ENCODE measurements at places on chromosomes 6 and 20.
A peak's percentile ranks its signal among the peaks of the same experiment; 100 is the strongest.

GRCh38 chr6:149212206-149212605, 105.3 kb upstream of the TAB2 start:
- no peak for DNase-seq

DNA sequence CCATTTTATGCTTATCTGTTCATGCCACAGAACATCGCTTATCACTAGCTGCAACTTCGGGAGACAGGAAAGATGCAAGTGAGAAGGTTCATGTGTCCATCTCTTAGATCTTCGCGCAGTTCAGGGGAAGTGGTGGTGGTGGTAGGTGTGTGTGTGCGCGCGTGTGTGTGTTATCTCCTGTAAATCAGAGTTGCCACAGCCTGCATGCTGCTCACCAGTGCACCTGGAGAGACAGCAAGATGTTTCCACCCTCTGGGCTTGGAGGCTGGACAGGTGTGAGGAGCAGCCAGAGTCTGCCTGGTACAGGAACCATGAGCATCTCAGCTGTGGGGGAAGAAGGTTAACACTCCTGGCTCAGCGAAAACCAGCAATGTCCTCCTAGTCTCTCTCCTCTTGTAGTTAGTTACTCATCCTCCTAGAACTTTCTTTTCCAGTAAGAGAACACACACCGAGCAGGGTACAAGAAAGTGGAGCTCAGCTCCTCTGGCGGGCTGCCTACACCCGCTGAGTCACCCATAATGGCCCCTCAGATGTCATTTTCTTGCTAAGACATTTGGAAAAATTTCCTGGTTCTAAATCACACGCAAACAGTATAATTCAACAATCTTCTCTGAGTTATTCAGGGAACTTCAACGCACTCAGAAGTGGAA, 5.1 kb upstream of the TUBB1 start:
- DNase-seq, result no peak

GRCh38 chr6:43851204-43851865, 81.3 kb downstream of the VEGFA start:
- DNase-seq, result no peak

DNA sequence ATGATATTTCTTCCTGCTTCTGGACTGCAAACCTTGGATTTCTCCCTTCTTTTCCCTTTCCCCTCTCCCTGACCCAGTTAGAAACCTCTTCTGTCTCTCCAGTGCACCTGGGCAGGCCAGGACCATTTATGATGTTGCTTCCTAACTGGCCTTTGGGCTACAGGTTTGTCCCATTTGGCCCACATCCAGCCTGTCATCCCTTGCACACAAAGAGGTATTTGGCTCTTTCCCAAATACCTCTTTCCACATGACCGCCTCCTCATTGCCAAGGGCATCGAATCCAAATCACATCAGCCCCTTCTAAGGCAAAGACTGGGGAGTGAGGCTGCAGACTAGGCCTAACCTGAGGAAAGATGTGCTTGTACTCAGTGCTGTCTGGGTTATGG, 13.6 kb downstream of the FGD2 start:
- DNase-seq, result no peak

DNA sequence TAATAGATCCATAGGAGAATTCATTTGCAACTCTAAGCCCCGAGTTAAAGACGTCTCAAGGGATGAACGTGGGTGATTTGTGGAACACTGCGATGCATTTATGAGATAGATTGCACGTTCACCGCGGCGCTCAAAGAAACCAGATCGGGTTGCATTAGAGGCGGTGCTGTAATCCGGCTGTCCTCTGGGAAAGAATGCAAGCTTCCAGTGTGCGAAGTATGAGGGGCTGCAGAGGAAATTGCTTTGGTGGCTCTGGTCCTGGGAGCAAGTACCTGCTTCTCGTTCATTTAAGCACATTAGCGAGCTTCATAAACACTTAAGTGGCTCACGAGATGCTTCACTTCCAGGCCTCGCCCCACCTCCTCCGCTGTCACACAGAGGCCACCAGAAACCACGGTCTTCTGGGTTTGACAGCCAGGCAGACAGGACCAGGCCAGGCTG, 182.3 kb downstream of the CDH4 start:
- DNase-seq, result no peak

DNA sequence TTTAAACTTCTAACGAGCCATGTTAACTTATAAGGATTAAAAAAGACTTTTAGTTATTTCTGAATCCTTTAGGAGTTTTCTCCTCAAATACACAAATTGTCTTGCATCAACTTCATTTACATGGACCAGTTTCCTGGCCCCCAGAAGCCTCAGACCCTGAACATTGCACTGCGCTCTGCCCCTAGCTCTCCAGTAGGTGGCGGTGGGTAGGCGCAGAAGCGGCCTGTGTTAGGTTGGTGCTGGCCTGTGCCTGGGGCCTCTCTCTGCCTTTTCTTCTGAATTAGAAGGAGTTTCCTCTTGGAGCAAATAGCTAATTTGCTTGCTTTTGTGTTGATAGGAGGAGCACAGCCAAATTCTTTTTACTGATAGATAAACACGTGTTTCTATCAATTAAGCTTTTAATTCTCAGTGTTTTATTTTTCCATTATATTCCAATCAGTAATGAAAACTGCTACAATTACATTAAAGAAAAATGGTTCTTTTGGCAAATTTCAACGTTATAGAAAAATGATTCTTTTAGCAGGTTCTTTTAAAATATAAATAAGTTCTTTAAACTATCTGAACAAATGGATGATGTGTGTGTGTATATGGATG, 44.4 kb downstream of the DTD1 start:
- peak; percentile 5 for DNase-seq

- no peak for DNase-seq
These were observed 2.2 kb upstream of the NINL start for GRCh38 chr20:25587536-25587935.

DNA sequence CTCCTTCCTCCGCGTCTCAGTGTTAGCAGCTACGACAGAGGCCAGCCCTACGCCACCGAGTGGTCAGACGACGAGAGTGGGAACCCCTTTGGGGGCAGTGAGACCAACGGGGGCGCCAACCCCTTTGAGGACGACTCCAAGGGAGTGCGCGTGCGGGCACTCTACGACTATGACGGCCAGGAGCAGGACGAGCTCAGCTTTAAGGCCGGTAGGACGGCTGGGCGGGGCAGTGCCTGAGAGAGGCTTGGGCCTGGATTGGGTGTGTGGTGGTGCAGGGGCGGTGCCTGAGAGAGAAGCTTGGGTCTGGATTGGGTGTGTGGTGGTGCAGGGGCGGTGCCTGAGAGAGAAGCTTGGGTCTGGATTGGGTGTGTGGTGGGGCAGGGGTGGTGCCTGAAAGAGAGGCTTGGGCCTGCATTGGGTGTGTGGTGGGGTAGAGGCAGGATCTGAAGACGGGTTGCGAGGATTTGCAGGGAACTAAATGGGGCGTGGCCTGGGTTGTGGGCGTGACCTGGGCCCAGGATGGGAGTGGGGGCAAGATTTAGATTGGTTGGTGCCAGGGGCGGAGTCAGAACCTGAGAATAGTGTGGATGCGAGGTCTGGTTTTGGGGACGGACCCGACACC, 24.4 kb downstream of the SPDEF start:
- no peak for DNase-seq

DNA sequence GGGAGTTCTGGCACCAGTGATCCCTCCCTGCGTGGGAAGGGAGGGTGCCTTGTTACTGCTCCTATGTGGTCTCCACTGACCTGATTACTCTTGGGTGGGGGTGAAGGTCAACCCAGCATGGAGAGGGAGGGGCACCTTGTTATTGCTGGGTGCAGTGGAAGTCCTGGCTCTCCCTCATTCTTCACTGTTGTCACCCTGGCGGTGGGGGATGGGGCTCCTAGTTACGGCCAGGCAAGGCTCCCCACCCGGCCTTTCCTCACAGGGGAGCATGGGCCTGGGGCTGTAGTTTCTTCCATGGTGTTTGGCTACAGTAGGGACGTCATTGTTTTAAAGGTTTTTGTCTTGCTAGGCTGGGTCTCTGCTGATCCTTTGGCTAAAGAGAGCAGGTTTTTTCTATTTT, 40.8 kb downstream of the PACSIN1 start:
- DNase-seq, result no peak

GRCh38 chr6:168609914-168610490, 169.0 kb downstream of the SMOC2 start:
- DNase-seq, result no peak

- no peak for DNase-seq
These were observed 81.5 kb upstream of the BCLAF1 start for GRCh38 chr6:136370988-136371728.

DNA sequence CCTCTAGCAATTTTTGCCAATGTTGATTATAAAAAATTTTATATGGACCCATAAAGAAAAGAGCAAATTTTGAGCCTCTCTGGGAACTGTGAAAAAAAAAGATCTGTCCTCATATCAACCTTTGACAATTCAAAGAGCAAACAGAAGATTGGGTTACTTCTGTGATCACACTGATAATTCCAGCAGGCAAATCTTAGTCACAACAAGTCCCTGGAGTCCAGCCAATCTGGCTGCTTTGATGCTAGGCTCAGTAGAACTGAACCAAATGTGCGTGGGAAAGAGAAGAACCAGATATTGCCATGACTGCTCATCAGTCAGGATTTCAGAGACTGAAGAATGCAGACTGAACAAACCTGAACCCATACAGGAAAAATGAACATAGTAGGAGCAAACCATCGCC, 438.4 kb upstream of the FLRT3 start:
- no peak for DNase-seq

DNA sequence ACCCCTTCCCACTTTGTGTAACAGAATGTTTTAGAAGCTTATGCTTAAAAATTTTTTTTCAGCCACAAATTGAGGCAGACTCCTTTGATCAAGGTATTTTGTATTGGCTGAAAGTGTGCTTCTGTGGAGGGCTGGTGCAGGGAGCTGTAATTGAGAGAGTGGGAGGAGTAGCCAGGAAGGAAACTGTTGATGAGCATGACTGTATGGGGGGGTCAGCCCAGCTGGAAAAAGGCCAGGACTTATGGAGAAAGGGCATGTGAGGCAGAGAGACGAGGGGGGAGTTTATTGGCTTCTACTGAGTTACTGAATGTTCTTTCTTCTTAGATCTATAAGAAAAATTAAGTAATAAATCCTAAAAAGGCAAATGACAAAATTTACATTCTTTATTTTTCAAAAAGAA, 13.4 kb downstream of the RFPL4B start:
- DNase-seq, result no peak

DNA sequence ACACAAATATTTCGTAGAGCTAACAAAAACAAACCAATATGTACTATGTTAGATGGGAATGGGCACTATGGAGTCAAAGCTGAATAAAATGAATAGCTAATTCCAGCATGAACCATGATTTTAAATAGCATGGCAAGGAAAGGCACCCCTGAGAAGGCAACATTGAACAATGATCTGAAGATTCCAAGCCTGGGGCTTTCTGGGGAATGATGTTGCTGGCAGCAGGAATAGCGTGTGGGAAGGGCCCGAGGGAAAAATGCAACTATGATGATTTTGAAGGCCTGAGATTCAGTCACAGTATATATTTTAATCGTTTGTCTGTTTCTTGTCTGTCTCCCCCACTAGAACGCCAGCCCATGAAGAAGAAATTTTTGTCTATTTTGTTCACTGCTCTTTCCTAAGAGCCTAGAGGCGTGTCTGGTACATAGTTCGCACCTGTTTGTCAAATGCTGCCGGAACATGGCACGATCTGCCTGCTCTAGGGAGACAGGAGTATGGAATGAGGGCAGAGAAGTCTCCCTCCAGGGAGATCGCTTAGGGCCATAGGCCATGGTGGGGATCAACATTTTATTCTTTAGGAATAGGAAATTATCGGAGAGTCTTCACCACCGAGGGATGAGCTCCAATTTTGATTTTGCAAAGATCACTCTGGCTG, 84.8 kb upstream of the EYA2 start:
- DNase-seq, result no peak

DNA sequence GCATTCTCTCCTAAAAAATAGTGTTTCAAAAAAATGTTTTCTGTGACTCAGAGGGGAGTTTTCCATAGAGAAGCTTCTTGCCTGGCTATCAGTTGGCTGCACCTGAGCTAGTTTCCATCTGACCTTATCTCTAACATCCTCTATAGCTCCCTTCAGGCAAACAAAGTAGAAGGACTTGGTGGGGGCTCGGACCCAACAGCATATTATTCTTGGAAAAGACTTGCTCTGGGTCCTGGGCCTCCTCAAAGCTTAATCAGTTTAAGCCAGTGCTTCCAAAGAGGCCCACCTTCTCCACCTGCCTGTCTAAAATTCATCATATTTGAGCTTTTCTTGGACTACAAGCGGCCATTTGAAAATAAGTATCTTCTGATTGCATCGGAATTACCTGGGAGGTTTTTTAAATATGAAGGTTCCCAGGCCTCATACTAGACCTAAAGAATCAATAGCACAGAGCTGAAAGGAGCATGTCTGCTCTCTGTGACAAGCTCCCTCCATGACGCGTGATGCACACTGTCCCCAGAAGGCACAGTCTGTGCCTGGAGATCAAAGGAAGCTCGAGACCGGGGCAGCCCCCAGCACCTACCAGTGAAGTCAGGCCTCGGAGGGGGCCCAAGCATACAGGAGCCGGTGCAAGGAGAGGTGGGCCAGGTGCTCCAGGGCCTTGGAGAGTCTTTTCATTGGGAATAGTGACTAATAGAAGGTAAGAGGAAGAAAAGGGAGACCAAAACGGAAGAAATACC, 80.6 kb upstream of the HIVEP1 start:
- no peak for DNase-seq

All from activated CD8-positive, alpha-beta memory T cell treated with anti-CD3 and anti-CD28 coated beads for 1 hour (primary cell).